ENCODE measurements at places on chromosomes 4 and X. TPM values are rescaled to one million over a fixed set of nuclear protein-coding genes. Genes with fewer than 3 reads are reported as not detected.

The C4orf54 gene
- not detected for total RNA-seq

The AMBN gene
- not detected for total RNA-seq

The RBMXL3 gene
- not detected for total RNA-seq

The XK gene
- total RNA-seq = 1.1 TPM

The BBS12 gene
- 2.9 TPM for total RNA-seq

- DNase-seq = no peak
Measured at GRCh38 chr4:107815158-107815557, 9.6 kb upstream of the SGMS2 start.

DNA sequence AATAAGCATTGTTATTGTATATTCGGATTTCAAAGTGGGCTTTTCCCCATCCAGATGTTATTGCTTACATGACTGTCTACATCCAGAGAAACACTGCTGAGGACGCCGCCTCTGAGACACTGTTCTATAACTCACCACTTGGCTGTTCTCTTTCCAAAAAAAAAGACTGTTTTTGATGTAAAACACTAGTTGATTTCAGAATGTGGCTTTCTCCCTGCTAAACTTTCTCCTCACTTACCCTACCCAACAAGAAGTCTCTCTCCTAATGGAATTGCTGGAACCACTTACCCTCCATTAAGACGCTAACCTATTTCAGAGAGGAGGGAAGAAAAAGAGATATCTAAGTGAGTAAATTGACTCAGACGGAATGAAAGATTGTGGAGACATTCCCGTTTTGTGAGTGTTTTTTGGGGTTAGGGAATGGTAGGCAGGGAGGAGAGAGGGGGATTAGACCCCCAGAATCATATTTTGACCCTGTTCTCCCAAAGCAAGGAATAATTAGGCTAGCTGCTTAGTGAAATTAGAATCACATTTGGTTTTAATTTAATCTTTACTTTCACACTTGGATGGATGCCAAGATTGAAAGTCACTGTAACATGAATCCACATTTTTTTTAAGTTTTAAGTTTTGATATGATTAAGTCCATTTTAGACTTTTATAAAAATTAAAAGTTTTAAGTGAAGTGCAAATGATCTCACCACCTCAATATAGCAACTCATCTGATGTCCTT is 174.9 kb downstream of the CHIC2 start:
- no peak for DNase-seq

DNA sequence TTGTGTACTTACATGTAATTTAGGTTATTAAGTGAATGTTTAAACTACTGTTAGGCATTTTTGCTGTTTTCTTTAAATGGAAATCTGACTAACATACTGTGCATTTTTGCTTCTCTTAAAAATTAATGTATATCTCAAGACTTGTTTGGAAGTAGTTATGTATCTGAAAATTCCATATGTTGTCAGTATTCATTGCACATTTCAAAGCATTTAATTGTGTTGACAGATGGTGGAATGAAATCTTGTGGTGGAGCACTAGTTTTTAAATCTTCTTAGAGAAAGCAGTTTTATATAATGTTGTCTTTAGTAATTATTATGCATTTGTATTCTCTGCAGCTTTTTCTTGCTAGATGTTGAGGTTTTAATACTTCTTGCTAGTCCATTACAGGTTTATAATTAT is 71.5 kb upstream of the MSANTD1 start:
- DNase-seq = no peak

GRCh38 chrX:152942077-152942442 is 44.2 kb downstream of the ZNF185 start:
- no peak for DNase-seq

DNA sequence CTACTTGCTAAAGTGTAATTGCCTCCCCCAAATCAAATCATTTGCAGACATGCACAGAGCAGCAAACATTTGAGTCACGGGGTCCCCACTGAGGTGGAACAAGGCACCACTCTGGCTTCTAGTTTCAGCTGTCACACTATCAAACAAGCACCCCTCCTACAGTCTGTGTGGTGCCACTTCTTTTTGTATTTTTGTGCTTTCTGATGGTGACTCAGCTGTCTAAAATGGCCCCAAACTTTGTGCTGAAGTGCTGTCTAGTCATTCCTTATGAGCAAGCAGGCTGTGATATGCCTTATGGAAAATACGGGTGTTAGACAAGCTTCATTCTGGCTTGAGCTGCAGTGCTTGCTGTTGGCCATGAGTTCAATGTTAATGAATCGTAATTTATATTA is 15.4 kb downstream of the IGFBP7 start:
- no peak for DNase-seq

GRCh38 chr4:111748157-111748556 is 397.1 kb upstream of the FAM241A start:
- DNase-seq = no peak

DNA sequence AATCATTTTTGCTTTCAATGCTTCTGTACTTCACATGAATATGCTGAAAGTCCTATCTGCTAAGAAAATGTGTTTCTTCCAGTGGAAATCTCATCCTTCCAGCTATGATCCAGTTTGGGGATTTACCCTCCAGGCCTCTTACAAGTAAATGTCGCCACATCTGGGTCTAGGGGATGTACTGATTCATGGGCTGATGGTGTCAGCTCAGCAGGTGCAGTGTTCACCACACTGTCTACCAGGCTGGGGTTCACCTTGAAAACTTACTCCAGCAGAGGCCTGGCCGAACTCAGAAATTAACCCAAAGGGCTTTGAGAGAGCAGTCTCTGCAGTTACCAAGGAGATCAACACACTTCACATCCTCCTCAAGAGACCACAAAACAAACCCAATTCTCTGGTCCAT is 154.3 kb downstream of the TSPAN5 start:
- no peak for DNase-seq

DNA sequence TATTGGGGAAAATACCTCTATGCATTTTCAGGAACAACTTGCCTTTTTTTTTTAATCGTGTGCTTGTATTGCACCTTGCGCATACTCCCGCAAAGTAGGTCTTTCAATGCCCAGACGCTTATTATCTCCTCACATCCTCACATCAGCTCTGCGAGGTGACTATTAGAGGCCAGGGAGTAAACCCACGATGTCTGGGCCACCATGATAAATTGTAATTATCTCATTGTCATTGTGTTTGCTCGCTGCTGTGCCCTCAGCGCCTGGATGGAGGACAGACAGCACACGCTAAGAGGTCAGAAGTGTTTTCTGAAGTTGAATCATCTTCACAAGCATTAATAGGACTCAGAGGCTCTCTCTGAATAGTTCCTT is 1.0 kb upstream of the RELL1 start:
- no peak for DNase-seq

DNA sequence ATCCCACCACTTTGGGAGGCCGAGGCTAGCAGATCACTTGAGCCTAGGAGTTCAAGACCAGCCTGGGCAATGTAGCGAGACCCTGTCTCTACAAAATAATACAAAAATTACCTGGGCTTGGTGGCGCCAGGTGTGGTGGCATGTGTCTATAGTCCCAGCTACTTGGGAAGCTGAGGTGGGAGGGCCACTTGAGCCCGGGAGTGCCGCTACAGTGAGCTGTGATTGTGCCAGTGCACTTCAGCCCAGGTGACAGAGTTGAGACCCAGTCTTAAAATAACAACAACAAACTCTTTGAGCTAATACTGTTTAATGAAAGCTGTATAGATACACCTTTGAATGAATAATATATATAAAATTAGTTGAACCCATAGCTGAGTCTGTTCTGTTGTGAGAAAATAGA is 9.7 kb downstream of the BCORL1 start:
- DNase-seq = no peak
